Diencephalon (tissue), 1 donor: ENCODE measurements at places on chromosomes 7 and 10. TPM values are rescaled to one million over a fixed set of nuclear protein-coding genes. Genes with fewer than 3 reads are reported as not detected.

Gene TMEM273
- total RNA-seq = 2.1 TPM

Gene CFAP70
- 6.0 TPM for total RNA-seq

Gene ZPBP
- 0.92 TPM for total RNA-seq

Gene PRXL2A
- total RNA-seq = 68.3 TPM

Gene CAMK2B
- 112 TPM for total RNA-seq

Gene COL13A1
- total RNA-seq = 1.8 TPM

Gene ARMC10
- total RNA-seq = 39.0 TPM

Gene CRPPA
- total RNA-seq = 11.8 TPM

Gene KLF14
- 0.23 TPM for total RNA-seq

Gene KDM7A
- 12.9 TPM for total RNA-seq

Gene SPOCK2
- 207 TPM for total RNA-seq

Gene DYDC1
- 0.92 TPM for total RNA-seq

Gene RNF148
- 0.92 TPM for total RNA-seq

Gene PRRT4
- 7.2 TPM for total RNA-seq

Gene BHLHA15
- 9.5 TPM for total RNA-seq

Gene ATOH7
- total RNA-seq = 0.69 TPM

Gene TBXAS1
- 6.0 TPM for total RNA-seq

Gene FBXO24
- total RNA-seq = not detected

Gene XRCC2
- 4.6 TPM for total RNA-seq

Gene MCM10
- total RNA-seq = 5.3 TPM

Gene WEE2
- 0.23 TPM for total RNA-seq

Gene CYP3A7
- not detected for total RNA-seq

Gene TMEM26
- total RNA-seq = 1.8 TPM

Gene PGAM2
- total RNA-seq = 16.4 TPM

Gene POLD2
- total RNA-seq = 52.6 TPM

Gene SFXN4
- total RNA-seq = 21.5 TPM

Gene BICC1
- total RNA-seq = 5.8 TPM

Gene CRTAC1
- total RNA-seq = 55.8 TPM

Gene EPHB6
- 21.9 TPM for total RNA-seq

Gene TET1
- total RNA-seq = 33.7 TPM

Gene ATP6V1F
- 90.9 TPM for total RNA-seq

Gene ZNF727
- 1.6 TPM for total RNA-seq

Gene LIPM
- not detected for total RNA-seq

Gene TRIM50
- not detected for total RNA-seq

Gene SORCS1
- 30.2 TPM for total RNA-seq

Gene C10orf67
- total RNA-seq = 1.2 TPM

Gene CLDN4
- total RNA-seq = 0.69 TPM

Gene TDRD1
- total RNA-seq = 1.4 TPM

Gene ZCCHC24
- total RNA-seq = 15.2 TPM

Gene COPS6
- 48.9 TPM for total RNA-seq

Gene MSMB
- not detected for total RNA-seq

Gene AGK
- 53.7 TPM for total RNA-seq

Gene CYP2C9
- not detected for total RNA-seq

Gene CCDC7
- 170 TPM for total RNA-seq

Gene MUC12
- total RNA-seq = 0.23 TPM

Gene FOXP2
- total RNA-seq = 94.6 TPM

Gene GPR15LG
- total RNA-seq = not detected

Gene GPR85
- total RNA-seq = 106 TPM

Gene HYAL4
- not detected for total RNA-seq

Gene GIMAP1
- 1.4 TPM for total RNA-seq
